ENCODE measurements at places on chromosomes 1 and 21.
A peak's percentile ranks its signal among the peaks of the same experiment; 100 is the strongest.

DNA sequence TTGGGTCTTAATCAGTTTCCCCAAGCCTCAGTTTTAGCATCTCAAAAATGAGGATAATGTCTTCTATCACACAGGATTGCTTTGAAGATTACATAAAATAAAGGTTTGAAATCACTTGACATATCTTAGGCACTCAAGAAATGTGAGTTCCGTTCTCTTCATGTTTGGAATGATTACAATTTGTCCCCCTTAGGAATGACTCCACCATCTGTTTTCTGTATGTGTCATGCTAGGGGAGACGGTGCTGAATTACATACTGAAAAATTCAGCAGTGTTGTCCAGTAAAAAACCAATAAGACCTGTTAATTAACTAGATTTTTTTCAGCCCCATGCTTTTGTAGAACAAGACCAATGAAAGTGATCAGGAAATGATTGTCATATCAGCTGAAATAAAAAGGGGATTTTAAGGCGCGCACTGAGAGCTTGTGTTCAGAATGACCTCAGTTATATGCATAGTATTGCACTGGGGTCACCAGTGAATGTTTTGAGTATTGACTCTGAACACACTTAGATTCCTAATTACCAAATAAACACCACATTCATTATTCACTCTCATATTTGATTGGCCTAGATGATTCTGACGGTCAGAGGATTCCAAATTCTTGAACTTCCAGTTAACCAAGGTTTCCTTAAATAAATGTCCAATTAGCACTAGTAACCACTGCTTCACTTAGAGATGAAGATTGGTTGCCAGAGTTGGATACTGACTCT lies 114.5 kb upstream of the KCNK2 start:
- ATAC-seq, result no peak

DNA sequence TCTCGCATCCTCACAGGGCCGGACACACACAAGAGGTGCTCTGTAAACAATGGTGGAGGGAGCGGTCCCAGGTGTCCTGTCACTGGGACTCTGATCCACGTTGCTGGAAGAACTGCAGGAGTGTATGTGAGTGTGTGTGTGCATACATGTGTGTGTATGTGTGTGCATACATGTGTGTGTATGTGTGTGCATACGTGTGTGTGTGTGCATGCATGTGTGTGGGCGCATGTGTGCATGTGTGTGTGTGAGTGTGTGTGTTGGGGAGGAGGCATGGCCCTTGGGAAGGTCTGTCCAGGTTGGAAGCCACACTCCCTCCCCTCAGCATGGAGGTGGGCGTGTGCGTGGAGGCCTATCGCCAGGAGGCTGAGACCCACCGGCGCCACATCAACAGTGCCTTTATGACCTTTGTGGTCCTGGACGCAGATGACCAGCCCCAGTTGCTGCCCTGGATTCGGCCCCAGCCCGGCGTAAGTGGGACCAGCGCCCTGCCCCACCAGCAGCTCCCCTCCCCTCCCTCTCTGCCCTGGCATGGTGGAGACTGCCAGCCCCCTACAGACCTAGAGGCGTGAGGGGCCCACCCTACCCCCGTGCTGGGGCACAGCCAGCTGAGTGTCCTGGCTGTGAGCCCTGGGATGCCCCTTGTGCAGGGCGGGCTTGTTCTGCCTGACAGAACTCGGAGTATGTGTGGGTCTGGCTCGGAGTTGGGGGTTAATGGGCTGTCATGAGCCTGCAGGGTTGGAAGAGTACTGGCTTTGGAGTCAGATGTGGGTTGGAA lies 22.2 kb downstream of the FAM151A start:
- ATAC-seq, result no peak

- peak; percentile 33 for ATAC-seq
Observed at GRCh38 chr1:27137544-27138075, 17.3 kb downstream of the SLC9A1 start.

- ATAC-seq, result no peak
Observed at GRCh38 chr1:39065542-39065941, 39.4 kb downstream of the NDUFS5 start.

DNA sequence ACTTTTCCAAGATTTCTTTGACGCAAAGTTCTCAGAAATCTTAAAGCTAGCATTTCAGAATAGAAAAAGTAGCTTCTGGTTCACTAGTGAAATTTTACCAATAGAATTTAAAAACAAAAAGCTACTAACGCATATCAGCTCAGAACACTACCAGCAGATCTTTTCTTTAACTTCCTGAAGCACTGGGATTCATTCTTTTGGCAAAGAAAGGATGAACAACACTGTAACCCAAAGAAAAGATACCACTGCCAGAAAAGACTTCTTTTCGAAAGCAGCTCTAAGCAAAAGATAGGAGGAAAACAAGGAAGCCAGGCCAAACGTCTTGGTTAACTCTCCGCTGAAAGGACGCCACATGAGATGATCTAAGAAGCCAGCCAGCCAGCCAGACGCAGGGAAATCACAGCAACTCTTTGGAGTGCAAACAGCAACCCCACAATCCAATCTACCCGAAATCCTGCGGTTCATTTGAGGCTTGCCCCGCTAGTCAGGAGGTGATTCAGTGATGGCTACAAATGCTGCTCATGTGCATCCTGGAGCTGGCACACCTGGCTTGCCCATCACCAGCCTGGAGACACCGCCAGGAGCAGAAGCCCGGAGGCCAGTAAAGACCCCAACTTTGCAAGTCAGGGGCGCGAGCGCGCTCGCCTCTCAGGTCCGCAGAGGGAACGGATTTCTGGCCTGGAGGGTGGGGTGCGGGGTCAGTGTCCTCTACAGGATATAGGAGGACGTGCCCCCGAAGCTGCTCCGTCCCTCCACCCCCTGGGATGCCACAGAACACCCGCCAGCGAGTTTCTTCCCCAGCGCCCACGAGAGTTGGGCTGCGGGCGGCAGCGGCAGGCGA lies 812 bp downstream of the NBPF1 start:
- no peak for ATAC-seq

- peak; percentile 93 for ATAC-seq
Observed at GRCh38 chr1:212595787-212596714, 12.5 kb upstream of the ATF3 start.

DNA sequence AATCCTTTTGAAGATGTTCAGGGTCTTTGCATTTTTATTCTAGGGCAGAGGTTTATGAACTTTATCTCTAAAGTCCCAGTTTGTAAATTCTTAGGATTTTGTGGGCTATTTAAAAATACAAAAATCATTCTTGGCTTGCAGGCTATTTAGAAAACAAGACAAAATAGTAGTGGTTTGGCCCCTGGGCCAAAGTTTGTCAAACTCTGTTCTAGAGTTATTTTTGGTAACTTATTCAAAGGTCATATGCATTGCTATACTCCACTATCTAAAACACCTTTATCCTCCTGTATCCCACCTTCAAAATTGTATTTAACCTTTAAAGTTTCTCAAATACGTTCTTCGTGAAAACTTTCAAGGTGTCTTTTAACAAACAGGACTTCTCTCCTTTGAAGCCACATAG lies 75.5 kb upstream of the LRRC53 start:
- ATAC-seq, result no peak

DNA sequence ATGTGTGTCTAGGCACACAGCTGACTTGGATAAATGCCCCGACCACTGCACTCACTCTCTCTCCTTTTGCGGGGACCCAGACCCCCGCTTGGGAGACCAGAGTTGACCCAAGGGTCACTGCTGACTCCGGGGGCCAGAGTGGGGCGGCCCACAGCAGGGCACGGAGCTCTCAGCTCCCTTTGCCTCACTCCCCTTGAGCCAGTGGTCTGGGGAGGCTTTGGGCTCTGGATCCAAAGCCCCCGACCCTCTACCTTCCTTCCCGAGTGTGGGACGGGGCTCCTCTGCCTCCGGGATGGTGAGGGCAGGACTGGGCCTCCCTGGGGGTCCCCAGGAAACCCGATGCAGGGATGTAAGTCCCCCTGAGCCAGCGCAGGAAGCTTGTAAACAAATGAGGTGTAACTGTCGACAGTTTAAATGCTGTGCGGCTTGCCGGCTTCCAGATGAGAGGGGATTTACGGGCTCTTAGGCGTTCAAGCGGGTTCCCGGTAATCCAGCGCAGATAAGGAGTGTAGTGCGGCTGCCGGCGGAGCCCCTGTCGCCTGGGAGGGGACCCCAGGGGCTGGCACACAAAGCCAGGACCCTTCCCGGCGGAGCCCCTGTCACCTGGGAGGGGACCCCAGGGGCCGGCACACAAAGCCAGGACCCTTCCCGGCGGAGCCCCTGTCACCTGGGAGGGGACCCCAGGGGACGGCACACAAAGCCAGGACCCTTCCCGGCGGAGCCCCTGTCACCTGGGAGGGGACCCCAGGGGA lies 7.4 kb downstream of the ACTRT2 start:
- ATAC-seq, result no peak

- ATAC-seq, result no peak
Observed at GRCh38 chr1:158020886-158021620, 27.6 kb downstream of the KIRREL1 start.

DNA sequence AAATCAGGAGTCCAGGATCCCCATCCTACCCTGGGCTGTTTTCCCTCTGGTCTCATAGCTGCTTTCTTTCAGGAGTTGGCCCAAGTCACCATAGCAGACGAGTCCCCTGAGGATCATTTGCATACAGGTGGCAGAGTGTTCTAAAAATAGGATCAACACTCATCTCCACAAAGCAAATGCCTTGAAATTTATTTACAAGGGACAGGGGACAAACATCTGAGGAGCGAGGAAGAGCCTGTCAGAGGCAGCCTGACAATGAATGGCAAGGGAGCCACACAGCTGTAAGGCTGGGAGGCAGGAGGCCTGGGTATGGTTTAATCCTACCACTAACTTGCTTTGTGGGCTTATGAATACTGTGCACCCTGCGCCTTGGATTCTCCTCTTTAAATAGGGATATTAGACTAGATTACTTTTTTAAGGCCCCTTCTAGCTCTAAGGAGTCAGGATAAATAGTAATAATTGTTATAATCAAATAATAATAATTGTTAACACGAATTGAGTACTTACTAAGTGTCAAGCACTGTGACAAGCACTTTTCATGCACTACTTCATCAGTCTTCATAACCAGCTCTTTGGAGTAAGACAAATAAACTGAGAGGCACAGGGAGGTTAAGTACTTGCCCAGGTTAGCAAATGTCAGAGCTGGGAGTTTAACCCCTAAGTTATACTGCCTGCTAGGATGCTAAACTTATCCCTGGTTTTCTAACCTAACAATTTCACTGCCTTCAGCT lies 34.5 kb downstream of the RAB3B start:
- ATAC-seq, result no peak

DNA sequence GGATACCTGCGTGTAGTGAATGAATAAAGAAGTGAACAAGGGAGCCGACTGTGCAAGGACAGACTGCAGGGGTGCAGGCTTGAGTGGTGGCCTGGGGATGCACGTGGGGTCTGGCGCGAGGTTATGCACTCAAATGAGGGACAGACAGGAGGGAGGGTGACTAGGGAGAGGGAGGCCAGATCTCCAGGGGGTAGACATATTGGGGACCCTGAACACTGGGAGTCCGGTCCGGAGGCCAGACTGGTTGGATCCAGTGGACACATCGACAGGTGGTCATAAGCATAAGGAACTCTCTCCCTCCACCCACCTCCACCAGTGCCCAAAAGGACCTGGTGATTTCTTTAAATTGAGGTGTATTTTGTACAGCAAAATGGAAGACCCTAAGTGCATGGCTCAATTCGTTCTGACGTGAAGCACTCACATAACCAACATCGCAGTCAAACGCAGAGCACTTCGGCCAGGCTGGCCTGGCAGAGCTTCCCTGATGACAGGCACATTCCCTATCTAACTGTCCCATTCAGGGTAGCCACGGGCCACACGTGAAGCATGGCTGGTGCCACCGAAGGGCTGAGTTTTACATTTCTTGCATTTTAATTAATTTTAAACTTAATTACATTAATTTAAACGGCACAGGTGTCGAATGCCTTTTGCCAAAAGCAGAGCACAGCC lies 14.0 kb downstream of the WNT3A start:
- no peak for ATAC-seq

GRCh38 chr1:213154056-213154685 lies 103.1 kb downstream of the RPS6KC1 start:
- ATAC-seq, result no peak

- peak; percentile 51 for ATAC-seq
Observed at GRCh38 chr1:186443638-186444037, 17.3 kb downstream of the PDC start.

GRCh38 chr1:6601923-6602668 lies 573 bp downstream of the KLHL21 start:
- ATAC-seq, result peak; percentile 14

Measured in activated CD4-positive, CD25-positive, alpha-beta regulatory T cell treated with anti-CD3 and anti-CD28 coated beads, Interleukin-2, amount 50 U/mL, for 24 hours (primary cell).